Daoy (cell line): ENCODE measurements at places on chromosomes 1 and 21. TPM values are rescaled to one million over a fixed set of nuclear protein-coding genes. Genes with fewer than 3 reads are reported as not detected.

- DNase-seq, result no peak
These were observed 2.3 kb downstream of the FGR start for GRCh38 chr1:27632387-27633297.

- DNase-seq, result no peak
These were observed 656.9 kb downstream of the PTPRU start for GRCh38 chr1:29893046-29893723.

DNA sequence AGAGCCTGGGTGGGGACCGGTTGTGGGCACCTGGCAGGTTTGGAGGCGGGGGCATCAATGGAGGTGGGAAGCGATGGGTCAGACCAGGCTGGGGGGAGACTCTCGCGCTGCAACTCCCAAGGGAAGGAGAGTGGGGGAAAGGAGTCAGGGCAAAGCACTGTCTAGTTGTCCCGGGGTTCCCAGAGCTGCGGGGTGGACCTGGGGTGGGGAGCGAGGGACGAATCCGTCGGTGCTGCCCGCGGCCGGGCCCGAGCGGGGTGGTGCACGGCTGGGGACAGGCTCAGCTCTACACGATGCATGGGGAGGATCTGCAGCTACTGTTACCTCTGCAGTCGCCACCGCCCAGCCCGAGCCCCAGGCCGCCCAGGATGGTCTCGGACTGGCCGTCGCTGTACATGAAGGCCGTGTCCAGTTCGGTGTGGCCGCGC is 427 bp downstream of the AKR7A2 start:
- DNase-seq, result no peak

GRCh38 chr1:40751802-40752201 is 31.8 kb upstream of the KCNQ4 start:
- no peak for DNase-seq

DNA sequence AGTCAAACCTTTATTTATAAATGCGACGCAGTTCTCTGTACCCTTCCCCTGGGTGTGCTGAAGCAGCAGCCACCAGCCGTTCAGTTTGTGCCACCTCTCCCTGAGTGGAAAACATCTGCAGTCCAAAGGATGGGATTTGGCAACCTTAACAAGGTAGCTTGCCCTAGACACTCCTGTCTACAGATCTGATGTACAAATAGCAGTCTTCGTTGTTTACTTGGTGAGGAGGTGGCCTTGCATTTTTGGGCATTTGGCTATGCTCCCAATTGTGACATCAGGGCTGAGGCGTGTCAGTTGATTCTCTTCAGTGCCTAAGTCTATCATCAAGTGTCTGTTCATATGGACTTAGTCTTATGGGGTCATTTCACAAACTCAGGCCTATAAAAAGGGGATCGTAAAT is 59.8 kb downstream of the KDM1A start:
- no peak for DNase-seq

GRCh38 chr1:3215198-3216014 is 146.4 kb downstream of the PRDM16 start:
- DNase-seq, result no peak

DNA sequence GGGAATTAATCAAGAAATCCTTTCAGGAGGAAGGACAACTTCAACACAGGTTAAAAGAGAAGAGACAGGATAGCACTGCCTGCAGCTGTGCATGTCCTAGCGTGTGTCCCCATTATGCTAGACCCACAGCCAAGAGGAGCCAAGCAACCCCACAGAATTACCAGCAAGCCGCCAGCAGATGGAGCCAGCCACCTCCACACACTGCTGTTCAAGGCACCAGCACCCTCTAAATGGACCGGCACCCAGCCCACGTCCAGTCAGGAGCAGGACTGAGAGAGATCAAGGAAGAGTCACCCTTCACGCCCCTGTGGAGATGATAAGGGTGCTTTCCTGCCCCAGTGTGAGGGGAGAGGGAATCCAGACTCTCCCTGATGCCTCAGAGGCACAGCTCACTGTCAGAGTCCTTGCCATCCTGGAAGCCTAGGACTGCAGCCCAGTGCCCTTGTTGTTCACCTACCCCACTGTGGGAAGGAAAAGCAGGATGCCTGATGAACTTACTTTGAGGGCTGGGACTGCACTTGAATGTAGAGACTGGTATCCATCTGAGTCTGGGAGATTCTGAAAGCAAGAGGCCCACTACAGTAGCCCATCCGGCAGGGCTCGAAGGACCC is 37.1 kb upstream of the CTTNBP2NL start:
- peak; percentile 71 for DNase-seq

DNA sequence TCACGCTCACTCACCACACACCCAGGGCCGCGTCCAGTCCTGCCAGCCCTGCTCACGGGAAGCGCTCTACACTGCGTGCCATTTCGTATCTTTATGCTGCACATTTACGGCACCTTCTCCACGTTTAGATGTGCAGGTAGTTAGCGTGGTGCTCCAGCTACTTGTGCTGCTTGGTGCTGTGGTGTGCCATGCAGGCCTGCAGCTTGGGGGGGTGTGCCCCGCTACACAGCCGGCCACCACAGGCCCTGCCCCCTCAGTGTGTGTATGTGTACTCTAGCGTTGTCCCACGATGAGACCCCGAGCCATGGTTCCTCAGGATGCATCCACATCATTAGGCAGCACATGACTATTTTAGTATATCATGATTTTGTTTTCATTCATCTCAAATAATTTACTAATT is 38.3 kb downstream of the SNAP47 start:
- no peak for DNase-seq

DNA sequence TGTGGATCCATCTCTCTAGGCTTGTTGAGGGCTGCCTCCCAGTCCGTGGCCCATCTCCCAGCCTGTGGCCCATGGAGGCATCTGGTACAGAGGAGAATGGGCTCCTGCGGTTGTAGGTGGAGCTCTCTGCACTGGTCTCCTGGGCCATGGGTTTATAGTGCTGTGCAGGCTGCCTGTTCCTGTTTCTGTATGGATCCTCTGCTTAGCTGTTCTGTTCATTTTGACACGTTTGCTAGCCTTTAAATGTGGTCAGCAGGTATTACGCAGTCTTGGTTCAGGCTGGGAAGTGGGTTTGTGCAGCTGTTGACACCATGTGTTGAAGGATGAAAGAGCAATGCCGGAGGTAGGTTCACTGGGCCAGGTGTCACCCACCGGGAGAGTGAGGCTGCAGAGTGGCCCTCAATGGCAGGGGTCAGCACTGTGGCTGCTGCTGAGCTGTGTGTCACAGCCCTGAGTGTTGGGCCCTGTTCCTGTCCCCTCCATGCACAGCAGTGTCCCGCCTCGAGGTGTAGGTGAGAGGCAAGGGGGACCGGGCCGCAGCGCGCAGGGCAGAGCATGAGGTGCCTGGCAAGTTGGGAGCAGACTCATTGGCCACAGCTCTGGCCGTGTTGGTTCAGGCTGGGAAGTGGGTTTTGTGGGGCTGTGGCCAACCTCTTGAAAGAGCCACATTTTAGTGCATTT is 39.0 kb downstream of the SNAP47 start:
- DNase-seq, result no peak

- DNase-seq, result no peak
These were observed 701.9 kb upstream of the ZP4 start for GRCh38 chr1:238592621-238593020.

GRCh38 chr1:35666216-35666615 is 24.9 kb upstream of the PSMB2 start:
- no peak for DNase-seq

The AQP10 gene
- total RNA-seq, result not detected in 2 replicates

The CSRP1 gene
- total RNA-seq, result 866 and 897 TPM in 2 replicates

The FABP3 gene
- not detected in 2 replicates for total RNA-seq

The SLAMF1 gene
- total RNA-seq, result not detected in 2 replicates

The DNAH14 gene
- total RNA-seq, result 32.5 and 56.2 TPM in 2 replicates
